ENCODE measurements at places on chromosomes 13 and 19.

- no peak for DNase-seq
Measured at GRCh38 chr13:68257111-68257842, 1027.1 kb upstream of the PCDH9 start.

- no peak for DNase-seq
Measured at GRCh38 chr19:35225951-35226350, 2.6 kb downstream of the FAM187B start.

- DNase-seq, result peak; percentile 18
Measured at GRCh38 chr19:6733338-6734095, 3.9 kb downstream of the GPR108 start.

DNA sequence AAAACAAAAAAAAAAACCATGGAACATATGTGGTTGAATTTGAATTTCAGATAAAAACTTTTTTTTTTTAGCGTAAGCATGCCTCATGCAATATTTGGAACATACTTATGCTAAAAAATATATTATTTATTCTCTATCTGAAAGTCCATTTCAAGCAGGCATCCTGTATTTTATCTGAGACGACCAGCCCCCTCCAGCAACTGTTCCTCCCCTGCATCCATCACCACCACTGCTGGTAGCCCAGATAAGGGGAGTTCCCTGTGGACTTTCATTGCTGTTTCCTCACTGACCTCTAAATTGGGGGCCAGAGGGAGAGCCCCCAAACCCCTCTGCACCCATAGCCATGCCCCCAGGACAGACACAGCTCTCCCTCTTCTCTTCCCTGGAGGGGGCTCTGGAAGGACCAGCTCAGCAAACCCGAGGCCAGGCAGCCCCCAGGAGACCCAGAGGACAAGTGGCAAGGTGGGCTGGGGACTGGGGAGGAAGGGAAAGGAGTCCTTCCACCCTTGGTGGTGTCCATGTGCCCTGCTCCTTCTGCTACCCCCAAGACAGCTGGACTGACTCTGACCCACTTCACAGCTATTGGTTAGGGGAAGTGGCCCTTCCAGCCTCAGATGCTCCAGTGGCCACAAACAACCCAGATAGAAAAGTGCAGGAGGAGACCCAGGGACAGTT is 6.6 kb upstream of the SIGLEC12 start:
- DNase-seq, result no peak

DNA sequence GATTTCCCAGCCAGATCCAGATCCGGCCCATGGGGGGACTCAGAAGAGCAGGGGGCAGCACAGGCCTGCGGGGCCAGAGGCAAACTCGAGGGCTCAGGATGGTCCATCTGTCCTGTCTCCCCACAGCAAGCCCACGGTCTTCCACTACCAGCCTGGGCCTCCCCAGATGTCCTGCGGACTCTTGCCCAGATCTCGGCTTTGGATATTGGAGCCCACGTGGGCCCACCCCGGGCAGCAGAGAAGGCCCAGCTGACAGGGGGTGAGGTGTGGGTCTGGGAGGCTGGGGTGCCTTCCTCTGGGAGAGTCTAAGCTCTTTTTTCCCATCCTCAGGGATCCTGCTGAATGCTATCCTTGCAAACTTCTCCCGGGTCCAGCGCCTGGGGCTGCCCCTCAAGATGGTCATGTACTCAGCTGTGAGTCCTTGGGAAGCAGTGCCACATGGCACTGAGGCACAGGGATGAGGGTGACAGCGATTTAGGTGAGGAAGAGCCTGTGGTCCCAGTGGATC is 3.4 kb downstream of the ACP4 start:
- no peak for DNase-seq

DNA sequence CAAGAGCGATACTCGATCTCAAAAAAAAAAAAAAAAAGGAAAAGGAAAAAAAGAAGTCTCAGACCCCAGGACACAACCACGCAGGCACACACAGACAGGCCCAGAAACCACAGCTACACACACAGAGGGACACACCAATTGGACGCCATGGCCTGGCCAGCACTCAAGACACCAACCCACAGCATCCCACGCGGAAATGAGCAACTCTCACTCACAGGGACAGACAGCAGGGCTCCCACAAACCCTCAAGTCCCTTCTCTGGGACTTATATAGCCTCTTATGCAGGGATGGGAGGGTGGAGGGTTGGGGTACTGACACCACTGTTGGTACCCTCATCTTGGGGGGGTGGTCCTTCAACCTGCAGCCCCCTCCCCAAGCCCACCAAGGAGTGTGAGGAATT is 5.9 kb downstream of the NOTCH3 start:
- DNase-seq, result no peak

DNA sequence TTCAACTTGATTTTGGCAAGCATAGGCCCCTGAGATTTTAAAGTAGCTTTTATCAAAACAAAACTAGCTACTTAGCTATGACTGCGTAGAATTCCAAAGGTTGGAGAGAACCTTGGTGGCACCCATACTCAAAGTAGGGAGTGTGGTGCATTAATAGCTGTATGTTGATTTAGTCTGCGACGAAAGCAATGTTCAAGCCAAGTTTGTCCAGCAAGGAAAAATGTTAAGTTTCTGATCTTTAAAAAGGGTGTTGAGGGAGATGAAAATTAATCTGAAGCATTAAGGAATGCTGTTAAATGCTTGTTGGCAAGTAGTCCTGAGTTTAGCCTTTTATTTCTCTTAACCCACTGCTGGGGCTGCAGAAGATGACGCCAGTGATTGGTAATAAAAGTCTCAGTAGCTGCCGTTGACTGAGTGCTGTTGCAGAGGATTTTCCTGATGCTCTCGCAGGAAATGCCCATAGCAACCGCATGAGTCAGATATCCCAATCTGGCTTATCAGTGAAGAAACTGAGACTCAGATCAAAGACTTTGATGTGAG is 75.9 kb upstream of the RNF113B start:
- DNase-seq, result no peak

DNA sequence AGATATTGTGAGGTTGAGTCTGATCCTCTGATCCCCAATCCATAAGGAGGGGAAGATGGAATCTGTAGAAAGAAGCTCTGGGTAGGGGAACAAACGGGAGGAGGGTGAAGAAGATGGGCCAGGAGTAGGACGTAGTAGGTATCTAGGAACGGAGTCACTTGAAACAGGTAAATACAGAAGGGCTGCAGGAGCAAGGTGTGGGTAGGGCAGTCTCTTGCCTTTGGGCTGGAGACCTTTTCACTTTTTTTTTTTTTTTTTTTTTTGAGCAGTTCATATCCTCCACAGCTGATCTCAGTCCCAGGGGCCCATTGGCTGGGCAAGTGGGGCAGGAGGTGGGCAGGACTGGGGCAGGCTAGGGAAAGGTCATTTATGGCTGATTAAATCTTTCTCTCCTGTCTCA is 1.5 kb downstream of the BCKDHA start:
- DNase-seq, result no peak

GRCh38 chr13:99624936-99625540 is 123.8 kb downstream of the TM9SF2 start:
- no peak for DNase-seq

DNA sequence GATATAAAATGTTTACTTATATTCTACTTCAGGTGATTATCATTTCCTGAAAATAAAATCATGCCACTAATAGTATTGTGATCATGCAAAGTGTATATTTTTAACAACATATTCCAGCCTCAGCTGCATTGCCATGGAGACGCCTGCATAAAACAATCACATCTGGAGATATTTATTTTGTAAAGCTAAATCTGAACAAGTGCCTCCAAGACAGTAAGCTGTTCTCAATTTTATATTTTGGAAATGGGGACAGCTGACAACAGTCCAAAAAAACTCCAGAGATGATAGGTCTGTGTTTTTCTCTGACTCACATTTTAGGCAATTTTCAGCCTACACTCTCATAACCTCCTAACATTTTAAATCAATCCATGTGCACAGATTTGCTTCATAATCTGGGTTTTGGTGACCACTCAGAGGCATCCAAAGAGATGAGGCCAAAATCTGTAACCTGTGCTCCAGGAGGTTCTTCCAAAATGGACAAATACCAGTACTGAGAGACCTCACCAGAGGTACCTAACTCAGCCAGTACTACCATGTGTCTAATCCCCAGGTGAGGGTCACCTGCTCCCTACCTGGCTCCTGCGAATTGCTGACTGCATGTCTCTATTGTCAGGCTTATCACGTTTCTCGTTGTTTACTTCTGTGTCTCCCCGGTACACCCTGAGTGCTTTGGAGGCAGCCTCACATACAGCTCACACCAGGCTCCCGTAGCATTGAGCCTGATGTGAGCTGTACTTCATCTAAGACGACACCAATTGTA is 62.7 kb downstream of the COL4A1 start:
- no peak for DNase-seq

GRCh38 chr13:103788061-103788652 is 721.9 kb upstream of the SLC10A2 start:
- DNase-seq, result no peak

DNA sequence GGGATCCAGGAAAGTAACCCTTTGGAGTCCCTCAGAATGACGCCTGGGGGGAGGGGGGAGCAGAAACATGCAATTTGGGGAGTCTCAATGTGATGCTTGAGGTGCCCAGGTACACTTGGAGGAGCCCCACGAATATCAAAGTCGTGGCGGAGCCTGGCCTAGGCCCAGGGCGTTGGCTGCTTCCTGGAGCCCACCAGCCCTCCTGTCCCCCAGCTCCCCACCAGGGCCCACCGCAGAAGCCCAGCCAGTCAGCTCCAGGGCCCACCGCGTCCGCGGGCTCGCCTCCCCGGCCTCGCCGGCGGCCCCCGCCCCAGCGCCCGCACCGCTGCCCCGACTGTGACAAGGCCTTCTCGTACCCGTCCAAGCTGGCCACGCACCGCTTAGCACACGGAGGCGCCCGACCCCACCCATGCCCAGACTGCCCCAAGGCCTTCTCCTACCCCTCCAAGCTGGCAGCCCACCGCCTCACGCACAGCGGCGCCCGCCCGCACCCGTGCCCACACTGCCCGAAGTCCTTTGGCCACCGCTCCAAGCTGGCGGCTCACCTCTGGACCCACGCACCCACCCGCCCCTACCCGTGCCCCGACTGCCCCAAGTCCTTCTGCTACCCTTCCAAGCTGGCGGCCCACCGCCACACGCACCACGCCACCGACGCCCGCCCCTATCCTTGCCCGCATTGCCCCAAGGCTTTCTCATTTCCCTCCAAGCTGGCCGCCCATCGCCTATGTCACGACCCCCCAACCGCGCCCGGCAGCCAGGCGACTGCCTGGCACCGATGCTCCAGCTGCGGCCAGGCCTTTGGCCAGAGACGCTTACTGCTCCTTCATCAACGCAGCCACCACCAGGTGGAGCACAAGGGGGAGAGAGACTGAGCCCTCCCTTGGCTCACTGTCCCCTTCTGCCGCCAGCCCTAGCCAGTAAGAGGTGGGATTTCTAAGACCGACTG is 2.1 kb downstream of the ZNF575 start:
- DNase-seq, result peak; percentile 41

GRCh38 chr13:31827707-31828106 is 88.4 kb downstream of the RXFP2 start:
- no peak for DNase-seq

DNA sequence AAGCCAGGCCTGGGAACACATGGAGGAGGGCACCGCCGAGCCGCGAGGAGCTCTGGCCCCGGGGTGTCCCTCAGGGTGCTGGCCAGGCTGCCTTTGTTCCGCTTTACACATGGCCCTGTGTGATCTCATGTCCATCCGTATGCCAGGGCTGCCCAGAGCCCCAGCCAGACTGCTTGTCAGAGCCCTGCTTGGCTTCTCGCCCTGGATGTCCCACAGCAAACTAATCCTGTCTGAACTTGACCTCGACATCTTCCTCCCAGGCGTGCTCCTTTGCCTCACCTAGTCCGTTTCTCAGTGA is 14.3 kb downstream of the BCKDHA start:
- DNase-seq, result no peak

DNA sequence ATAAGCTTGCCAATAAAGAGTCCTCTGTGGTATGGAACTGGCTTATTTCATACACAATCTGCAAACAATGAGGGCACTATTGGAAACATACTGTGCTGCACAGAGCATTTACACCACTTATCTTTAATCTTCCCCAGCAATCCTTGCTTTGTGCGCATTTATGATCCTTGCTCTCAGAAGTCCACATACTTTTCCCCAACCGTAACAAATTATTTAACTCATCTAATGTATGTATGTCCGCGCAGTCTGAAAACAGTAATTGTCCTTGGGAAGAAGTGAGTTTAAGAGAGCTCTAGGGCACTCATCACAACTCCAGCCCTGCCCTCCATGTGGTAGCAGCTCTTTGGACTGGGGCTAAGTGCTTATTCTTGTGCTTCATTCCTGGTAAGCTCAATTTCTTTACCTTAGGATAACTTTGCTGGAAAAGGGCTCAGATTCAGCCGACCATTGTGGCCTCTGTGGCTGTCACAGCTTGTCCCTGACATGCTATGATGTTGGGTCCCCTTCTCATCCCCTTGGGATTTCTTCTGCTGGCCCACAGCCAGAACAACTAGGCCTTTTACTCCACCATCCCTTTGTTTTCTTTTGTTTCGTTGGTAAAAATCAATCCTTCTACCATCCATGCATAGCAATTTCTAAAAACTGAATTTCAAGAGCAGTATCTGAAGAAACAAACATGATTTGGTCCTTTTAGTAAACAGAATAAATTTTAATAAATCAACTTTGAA is 152.7 kb downstream of the TNFRSF19 start:
- DNase-seq, result no peak

DNA sequence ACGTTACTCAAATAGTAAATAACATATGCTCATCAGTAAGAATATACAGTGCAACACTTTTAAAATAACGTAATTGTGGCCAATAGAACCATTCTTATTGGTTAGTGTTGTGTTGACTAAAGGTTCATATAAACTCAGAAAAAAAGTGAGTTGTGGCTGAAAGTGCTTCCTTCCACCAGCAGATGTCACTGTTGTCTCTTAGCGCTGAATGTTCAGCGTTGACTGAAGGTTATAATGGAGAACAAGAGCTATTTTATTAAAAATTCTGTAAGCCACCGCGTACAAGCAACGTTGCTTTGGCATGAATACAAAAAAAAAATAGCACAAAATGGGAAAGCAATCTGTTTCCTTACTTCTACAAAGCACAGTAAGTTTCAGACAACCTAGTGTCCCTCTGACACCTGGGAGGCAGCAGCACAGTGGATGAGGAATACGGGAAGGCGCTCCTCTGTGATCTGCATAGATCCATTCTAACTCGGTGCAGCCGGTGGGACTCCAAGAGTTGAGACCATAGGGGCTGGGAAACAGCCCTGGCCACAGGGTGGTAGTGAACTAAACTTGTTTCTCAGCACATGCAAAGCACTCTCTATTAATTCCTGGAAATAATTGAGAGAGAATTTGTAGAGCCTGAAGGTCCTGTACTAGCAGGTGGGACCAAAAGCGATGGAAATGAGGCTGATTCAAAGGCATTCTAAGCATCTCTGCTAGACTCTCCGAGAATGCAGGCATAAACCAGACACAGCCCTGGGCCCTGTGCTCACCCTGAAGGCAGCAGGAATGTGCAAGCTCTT is 23.9 kb upstream of the OXGR1 start:
- DNase-seq, result peak; percentile 16

GRCh38 chr13:63605962-63606361 is 2190.3 kb upstream of the PCDH20 start:
- DNase-seq, result no peak

DNA sequence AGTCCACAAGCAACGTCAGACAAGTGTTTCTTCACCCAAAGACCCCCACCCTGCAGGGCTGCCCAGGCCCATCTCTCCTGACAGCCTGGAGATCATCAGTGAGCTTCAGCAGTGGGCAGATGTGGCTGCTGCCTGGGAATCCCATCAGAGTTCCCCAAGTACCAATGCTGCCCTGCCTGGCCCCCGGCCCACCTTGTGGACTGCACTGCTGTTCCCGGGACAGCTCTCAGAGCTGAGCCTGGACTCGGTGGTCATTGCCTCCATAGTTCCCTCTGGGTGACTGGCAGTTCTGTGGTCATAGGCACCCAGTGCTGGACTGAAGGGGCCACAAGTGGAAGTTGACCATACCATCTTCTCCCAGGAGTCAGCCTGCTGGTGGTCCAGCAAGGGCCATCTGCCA is 24.5 kb upstream of the ZNF492 start:
- no peak for DNase-seq

GRCh38 chr19:3981736-3982681 is 3.3 kb downstream of the EEF2 start:
- no peak for DNase-seq

All from CD4-positive, alpha-beta T cell treated with Interleukin-1 beta for 1 hour (primary cell).